ENCODE measurements at places on chromosomes 12 and 14.

- no peak for DNase-seq
Measured at GRCh38 chr14:96121660-96122395, 82.7 kb downstream of the C14orf132 start.

- no peak for DNase-seq
Measured at GRCh38 chr12:88248606-88249005, 106.5 kb downstream of the TMTC3 start.

- no peak for DNase-seq
Measured at GRCh38 chr12:617304-617915, 45.8 kb downstream of the NINJ2 start.

- DNase-seq = no peak
Measured at GRCh38 chr12:65194949-65195348, 25.6 kb downstream of the LEMD3 start.

DNA sequence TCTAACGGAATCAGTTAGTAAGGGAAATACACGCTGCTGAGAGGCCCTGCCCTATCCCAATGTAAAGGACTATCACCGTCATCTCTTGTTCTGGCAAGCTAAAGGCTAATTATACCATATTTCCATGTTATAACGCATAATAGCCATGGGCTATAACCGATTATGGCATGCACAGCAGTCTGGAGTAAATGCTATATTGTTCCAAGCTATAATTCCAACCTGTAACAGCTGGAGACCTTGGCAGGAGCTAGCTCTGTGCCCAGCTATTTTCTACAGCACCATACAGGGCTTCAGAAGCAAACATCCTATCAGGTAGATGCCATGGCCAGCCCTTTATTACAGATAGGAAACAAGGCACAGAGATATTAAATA, 26.3 kb downstream of the SYNE3 start:
- DNase-seq = no peak

GRCh38 chr14:69769623-69770022, 2.7 kb downstream of the SRSF5 start:
- DNase-seq = no peak

- no peak for DNase-seq
Measured at GRCh38 chr12:108700833-108701541, 30.3 kb downstream of the CORO1C start.

- no peak for DNase-seq
Measured at GRCh38 chr14:95323917-95324316, 4.2 kb upstream of the CLMN start.

All from stimulated activated CD8-positive, alpha-beta memory T cell treated with anti-CD3 and anti-CD28 coated beads, Interleukin-4, amount 100 ng/mL, for 1 hour (primary cell).